ENCODE measurements at places on chromosomes 7 and 10.

GRCh38 chr10:17033529-17034260, 95.9 kb downstream of the CUBN start:
- no peak for DNase-seq

- peak; percentile 11 for DNase-seq
These were observed 33.1 kb downstream of the PPIF start for GRCh38 chr10:79380125-79380945.

DNA sequence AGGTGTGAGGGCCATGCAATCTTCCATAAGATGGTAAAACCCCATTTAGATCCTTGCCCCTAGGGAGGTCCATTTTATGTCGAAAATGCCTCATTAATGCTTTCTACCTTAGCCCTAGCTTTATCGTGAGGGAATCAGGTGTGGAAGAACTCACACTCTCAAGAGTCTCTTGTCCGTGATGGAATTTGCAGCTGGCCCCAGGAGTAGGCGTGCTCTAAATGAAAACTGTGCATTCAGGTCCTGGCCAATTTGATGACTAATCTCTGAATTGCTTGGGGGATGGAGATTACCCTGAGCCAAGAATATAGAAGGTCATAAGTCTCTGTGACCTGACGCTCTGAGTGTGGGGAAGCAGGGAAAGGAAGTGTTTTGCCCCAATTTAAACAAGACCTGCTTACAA, 6.6 kb downstream of the C10orf90 start:
- DNase-seq = no peak

GRCh38 chr7:28267012-28267411, 86.4 kb upstream of the JAZF1 start:
- DNase-seq = no peak

GRCh38 chr7:51543801-51544553, 227.4 kb upstream of the COBL start:
- no peak for DNase-seq

DNA sequence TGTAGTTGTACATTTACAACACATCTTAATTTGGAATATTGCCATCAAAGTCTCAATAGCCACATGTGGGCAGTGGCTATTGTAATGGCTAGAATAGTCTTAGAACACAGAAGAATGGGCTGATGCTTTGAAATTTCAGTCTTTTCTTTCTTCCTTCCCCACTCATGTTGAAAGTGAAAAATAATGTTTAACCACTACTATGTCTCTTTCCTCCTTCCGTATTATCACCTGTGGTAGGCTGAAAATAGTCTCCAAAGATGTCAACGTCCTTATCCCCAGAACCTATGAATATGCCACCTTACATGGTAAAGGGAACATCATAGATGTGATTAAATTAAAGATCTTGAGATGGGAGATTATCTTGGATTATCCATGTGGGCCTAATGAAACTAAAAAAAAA, 154.0 kb downstream of the SUGCT start:
- no peak for DNase-seq

DNA sequence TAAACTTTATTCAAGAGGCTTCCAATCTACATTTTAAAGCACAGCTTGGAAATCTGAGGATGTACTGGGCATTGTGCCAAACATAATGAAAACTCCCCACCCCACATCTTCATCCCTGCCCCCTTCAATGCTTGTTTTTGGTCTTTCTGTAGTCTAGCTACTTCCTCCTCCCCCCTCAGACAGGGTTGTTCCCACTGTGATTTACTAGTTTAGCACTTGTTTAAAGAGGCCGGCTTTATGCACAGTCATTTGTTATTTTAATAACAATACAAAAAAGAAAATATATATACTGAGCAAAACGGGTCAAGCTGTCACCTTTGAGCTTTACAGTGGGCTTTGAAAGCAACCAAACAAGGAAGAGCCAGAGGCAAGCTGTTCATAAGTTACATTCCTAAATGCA, 132.6 kb downstream of the CHRM2 start:
- no peak for DNase-seq

GRCh38 chr10:73771722-73772280, 10.0 kb upstream of the CHCHD1 start:
- DNase-seq = peak; percentile 80

DNA sequence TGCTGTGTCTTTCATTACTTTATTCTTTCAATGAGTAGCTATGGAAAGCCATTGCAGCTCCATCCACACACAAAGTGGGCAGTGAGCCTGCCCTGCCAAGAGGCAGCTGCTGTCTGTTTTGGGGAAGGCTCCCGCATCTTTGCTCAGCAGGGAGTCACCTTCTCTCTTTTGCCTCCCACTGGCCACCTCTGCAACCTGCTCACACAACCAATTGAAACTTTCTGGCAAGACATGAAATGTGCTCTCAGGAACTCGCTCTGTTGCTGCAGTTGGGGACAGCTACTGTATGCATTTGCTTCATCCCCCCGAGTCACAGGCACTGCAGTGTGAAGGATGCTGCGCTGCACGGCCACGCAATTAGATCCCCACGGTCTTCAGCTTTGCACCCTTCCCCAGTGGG, 244.8 kb upstream of the NFE2L3 start:
- no peak for DNase-seq

GRCh38 chr10:1324903-1325302, 268.7 kb downstream of the WDR37 start:
- no peak for DNase-seq

GRCh38 chr7:98657736-98658135, 40.7 kb downstream of the NPTX2 start:
- no peak for DNase-seq

DNA sequence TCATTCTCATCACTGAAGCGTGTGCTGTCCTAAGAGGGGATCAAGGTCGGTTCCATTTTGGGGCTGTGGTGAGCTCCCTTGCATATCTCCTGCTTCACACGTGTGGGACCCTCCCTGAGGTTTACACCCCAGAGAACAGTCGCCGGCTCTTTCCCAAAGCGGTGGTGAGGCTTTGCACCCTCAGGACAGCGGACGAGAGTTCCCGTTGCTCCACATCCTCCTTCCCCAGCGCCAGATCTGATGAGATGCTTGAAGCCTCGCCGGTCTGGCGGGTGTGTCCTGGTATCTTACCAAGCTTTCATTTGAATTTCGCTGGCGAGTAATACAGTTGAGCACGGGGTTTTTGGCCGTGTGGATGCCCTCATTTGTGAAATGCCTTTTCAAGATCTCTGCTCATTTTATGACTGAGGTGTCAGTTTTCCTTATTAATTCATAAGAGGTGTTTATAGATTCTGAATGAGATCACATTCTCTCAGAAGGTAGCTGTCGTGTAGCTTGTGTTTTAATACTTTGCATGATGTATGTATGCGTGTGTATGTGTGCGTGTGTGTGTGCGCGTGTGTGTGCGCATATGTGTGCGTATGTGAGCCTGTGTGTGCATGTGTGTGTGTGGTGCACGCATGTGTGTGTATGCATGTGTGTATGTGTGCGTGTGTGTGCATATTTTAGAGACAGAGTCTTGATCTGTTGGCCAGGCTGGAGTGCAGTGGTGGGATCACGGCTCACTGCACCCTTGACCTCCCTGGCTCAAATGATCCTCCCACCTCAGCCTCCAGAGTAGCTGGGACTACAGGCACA, 30.7 kb downstream of the ELFN1 start:
- peak; percentile 4 for DNase-seq

DNA sequence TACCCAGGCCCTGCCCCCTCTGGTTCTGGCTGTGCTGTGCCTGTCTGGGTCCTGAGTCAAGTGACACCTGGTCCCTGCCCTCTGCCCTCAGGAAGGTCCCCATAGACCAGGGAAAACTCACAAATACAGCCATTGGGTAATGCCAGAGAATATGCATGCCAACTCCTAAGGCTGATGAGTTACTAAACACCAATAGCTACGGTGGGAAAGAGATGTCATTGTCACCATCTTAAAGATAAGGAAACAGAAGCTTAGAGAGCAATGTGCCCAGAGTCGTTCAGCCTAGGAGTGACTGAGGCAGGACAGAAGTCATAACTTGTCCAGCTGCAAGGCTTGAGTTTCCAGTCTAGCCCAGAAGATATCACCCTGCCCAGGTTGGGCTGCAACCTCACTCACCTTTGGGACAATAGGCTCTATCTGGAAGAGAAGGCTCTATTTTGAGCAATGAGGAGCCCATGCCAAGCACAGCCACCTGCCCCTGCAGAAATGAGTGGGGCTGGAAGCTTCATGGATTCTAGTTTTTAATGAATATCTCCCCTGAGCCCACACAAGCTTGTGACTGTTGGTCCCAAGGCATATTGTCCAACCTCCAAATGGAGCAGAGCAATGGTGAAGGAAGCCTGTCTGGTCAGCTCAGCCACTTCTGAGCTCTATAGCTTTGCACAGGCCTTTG, 42.6 kb downstream of the ZNF273 start:
- DNase-seq = no peak

- no peak for DNase-seq
These were observed 1570.6 kb upstream of the LRRTM3 start for GRCh38 chr10:65355141-65355680.

GRCh38 chr10:79379512-79380124, 32.3 kb downstream of the PPIF start:
- peak; percentile 13 for DNase-seq

DNA sequence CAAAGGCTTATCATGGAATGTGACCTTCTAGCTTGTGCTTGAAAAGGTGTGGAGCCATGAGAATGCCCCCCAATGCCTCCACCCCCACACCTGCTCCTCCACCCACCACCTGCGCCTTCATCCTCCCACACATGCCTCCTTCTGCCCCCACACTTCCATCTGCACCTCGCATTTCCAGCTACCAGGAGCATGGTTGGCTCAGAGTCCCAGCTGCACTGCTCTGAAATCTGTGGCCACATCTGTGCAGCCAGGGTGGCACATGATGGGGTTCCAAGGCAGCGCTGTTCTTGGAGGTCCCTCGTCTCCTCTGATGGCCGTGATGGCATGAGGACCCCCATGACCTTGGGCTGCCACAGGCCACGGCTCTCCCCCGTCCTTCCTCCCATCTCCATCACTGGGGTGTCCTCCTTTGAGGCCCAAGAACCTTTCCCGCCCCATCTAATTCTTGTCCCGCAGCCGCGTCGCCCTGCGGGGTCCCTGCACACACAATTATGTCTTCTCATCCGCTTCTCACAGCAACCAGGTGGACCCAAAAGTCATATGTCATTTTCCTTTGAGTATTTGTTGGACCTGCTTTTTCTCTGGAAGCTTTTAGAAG, 40.6 kb upstream of the CNPY1 start:
- DNase-seq = no peak

- DNase-seq = no peak
These were observed 259.2 kb downstream of the MAD1L1 start for GRCh38 chr7:1973321-1974251.

DNA sequence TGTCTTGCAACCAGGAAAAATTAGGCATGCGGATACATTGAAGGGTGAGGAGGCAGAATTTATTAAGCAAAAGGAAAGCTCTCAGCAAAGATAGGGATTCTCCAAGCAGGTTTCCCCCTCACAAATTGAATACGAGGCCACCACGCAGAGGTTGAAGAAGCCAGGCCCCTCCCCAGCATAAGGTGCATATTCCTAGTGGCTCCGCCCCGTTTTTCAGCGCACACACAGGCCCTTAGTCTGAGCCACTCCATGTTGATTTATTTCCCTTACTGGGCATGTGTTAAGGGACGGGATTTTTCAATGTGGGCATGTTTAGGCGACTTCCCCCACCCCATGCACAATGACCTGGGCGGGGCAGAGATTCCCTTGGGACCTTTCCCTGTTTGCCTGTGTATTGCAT, 24.9 kb downstream of the PPP2R2D start:
- DNase-seq = no peak

Data from CD4-positive, alpha-beta T cell treated with Interleukin-15 for 1 hour (primary cell).